ENCODE measurements at places on chromosomes 12 and 14. TPM values are rescaled to one million over a fixed set of nuclear protein-coding genes. Genes with fewer than 3 reads are reported as not detected.

GALC gene
- total RNA-seq = 24.3 TPM

LTBR gene
- total RNA-seq = 0.40 TPM

GRCh38 chr12:130351326-130351725, 13.6 kb downstream of the PIWIL1 start:
- DNase-seq = no peak

GRCh38 chr12:123767613-123768012, 5.5 kb downstream of the DNAH10 start:
- DNase-seq = peak; percentile 29

- no peak for DNase-seq
Observed at GRCh38 chr12:46777587-46777986, 48.2 kb downstream of the SLC38A4 start.

- peak; percentile 64 for DNase-seq
Observed at GRCh38 chr14:91078095-91078737, 17.8 kb upstream of the RPS6KA5 start.
